ENCODE measurements at places on chromosomes 12 and 14.

GRCh38 chr12:21456291-21456780 lies 18.9 kb downstream of the PYROXD1 start:
- DNase-seq: peak; percentile 65

DNA sequence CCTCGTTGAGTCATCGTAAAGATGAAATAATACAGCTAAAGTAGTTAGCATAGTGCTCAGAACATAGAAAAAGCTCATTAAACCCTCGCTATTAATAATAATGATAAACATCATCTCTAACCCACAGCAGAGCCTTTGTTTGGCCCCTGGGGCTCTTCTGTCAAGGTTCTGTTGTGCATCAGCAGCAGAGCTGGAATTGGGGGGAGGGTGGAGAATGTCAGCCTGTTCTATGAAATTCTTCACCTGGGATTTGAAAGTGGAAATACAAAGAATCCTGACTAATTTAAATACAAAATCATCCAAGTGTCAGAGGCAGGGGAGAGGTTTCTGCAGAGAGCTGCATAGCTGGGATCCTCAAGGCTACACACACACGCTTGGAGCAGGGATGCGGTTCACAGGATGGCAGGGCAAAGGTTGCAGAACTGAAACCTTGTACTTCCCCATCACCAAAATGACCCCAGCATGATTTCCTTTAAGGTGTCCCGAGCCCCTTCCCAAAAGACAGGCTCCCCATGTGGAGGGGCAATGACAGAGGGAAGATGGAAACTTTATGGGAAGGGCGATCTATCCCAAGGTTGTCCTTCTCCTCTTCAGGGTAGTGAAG lies 71.8 kb downstream of the DAD1 start:
- DNase-seq: no peak

DNA sequence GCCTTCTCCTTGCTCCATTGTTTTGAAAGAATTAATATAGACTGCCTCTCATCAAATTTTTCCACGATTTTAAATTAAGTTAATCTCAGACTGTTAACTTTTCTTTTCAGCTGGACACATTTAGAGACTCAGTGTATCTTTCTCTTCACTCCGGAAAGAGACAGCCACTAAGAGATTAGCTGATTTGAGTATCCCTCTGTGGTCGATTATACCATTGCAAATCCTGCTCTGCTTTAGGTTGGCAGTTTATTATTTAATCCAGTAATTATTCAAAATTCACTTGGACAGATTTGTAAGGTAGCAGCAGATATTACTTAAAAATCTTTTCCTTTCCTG lies 588 bp upstream of the TWF1 start:
- no peak for DNase-seq

GRCh38 chr14:90619911-90620310 lies 196.3 kb downstream of the TTC7B start:
- DNase-seq: no peak

DNA sequence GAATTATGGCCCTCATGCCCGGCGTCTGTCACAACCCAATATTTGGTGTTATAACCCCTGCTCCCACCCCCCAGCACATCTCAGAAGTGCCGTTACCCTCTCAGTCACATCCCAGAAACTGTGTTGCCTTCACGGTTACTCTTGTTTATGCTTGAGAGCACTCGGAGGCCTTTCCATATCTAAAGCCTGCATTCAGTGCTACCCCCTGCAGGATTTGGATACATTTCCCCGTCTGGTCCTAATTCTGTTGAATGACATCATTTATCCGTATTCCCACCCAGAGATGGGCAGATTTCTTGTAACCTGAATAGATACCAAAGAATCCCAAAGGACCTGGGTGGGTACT lies 19.1 kb upstream of the FOS start:
- no peak for DNase-seq

GRCh38 chr12:105706973-105707334 lies 376.5 kb downstream of the C12orf75 start:
- DNase-seq: no peak

DNA sequence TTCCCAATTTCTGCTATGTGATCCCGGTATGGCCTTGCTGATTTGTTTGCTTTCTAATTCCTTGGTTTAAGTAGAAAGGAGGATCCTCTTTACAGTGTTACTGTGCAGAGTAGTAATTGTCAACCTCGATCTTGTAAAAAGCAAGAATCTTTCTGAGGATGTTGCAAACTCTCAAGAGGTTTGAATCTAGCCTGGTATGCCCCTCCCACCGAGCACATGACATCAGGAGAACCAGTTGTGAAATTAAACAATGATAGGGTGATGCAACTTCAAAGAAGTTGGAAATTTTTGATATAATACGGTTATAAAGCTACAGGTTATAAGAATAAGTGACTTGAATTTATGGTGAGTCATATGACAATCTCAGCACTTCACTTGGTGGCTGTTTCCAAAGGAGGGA lies 35.0 kb upstream of the FUT8 start:
- DNase-seq: no peak

GRCh38 chr14:20688167-20688839 lies at the start of gene ANG:
Gene ANG (plus strand): TSS chr14:20688764. CDS start chr14:20693565, 4,801 bp downstream.
- no peak for DNase-seq

DNA sequence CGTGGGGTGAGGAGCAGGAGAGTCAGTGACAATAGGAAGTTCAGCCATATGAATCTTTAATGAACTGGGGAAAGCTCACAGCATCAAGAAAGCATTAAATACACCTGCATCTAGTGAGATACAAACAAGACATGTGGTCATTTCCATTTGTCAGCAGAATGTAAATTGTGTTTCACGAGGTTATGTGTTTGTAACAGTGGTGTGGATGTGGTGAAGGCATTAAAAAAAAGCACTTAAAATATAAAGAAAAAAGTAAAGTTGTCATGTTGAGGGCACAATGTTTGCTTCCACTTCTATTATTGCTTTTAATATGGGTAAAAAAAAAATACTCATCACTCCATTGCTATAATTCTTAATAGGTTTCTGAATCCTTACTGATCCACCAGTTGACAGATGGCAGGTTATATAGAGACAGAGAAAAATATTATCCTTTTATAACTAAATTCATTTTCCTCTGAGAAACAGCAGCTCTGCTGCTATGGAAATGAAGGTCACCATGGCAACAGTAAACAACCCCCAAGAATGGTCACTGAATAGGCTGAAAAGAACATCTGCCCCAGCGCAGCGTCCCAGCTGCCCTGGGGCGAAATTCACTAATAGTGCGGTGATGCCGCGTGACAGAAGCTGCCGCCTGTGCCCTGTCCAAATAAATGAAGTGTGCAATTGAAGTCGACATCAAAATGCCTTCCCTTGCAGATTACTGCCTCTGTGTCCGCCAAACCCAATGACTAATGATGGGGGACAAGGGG lies 226.1 kb downstream of the FOXN3 start:
- no peak for DNase-seq

GRCh38 chr12:25761356-25761755 lies 197.1 kb upstream of the RASSF8 start:
- no peak for DNase-seq

Data from CD8-positive, alpha-beta memory T cell (primary cell).